ENCODE measurements at places on chromosomes 2 and 18.

GRCh38 chr2:120887320-120887697 lies 151.6 kb downstream of the GLI2 start:
- H3K36me3 ChIP-seq, result no peaks in the 10 kb centered on the region
- no peak overlapping the region for H3K4me3 ChIP-seq
- no peak overlapping the region for H3K27ac ChIP-seq
- DNase-seq, result peak; percentile 43

DNA sequence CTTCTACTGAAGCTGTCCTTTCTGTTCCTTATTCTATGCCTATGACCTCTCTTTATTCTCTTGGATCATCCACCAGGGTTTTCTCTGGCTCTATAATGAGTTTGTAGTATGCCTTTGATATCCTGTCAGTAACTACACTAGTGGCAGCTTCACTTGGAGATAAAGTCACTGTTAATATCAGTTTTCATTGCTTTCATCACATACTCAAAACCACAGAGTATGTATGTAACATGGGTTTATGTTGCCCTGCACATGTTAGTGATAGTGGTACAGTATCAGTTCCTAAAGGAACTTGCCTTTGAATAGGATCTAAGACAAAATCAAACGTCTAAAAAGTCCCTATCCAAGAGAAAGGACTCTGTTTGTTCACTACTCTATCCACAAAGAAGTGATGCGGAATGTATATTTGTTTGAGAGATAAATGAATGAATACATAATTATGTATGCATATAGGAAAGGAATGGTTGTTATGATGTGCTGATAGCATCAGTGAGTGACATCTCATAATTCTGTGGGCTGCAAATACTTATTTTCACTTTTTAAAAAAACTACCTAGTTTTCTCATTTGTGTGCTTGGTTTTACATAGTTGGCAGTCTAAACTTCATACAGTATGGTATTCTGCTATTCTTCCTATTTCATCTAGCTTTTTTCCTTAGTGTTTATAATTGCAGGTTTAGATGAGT lies 45.1 kb downstream of the TET3 start:
- peaks cover 10% of the 10 kb centered on the region for H3K4me1 ChIP-seq
- no peak overlapping the region for H3K27ac ChIP-seq
- H3K4me3 ChIP-seq, result no peak overlapping the region
- no peaks in the 10 kb centered on the region for H3K36me3 ChIP-seq

DNA sequence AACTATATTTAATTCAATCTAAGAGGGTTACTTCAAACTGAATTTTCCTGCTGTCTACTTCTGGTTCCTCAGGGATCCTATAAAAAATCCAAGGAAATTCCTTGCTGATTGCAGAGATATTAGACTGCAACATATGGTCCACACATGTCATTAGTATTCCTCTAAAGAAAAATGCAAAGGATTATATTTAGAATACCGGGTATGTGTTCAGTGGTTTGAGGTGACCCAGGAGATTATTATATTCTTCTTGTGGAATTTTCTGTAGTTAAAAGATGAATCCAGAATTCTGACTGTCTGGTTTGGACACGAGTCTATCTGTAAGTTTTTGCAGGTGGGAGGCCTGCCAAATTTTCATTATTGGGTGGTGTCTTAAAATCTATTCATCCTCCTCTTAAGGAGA lies 18.2 kb downstream of the HOXD1 start:
- DNase-seq, result peak; percentile 23
- H3K36me3 ChIP-seq, result no peaks in the 10 kb centered on the region
- H3K27ac ChIP-seq, result no peak overlapping the region
- no peaks in the 10 kb centered on the region for H3K27me3 ChIP-seq

- no peaks in the 10 kb centered on the region for H3K4me1 ChIP-seq
- no peaks in the 10 kb centered on the region for H3K36me3 ChIP-seq
- H3K27me3 ChIP-seq, result no peaks in the 10 kb centered on the region
- H3K4me3 ChIP-seq, result no peak overlapping the region
- no peak for DNase-seq
Observed at GRCh38 chr2:225797394-225797793, 397.9 kb downstream of the NYAP2 start.

DNA sequence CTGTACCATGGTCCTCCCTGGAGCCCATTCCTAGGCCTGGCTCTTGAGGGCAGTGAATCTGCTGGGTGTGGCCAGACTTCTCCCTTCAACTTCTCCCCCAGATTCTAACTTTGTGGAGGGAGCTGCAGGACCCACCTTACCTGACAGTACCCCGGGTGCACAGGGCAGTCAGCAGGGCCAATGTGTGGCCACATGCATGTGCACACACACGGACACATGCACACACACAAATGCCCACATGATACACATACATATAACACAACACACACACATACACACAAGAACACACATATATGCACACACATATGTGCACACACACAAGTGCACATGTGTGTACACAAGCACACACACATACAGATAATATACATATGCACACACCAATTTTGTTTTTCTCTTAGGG lies 300.0 kb upstream of the HS6ST1 start:
- H3K36me3 ChIP-seq, result no peaks in the 10 kb centered on the region
- H3K4me1 ChIP-seq, result peaks cover 4% of the 10 kb centered on the region
- no peaks in the 10 kb centered on the region for H3K27me3 ChIP-seq

- H3K27ac ChIP-seq, result no peak overlapping the region
- H3K4me1 ChIP-seq, result no peaks in the 10 kb centered on the region
- H3K36me3 ChIP-seq, result peaks cover 71% of the 10 kb centered on the region
- no peak for DNase-seq
- H3K4me3 ChIP-seq, result no peak overlapping the region
Observed at GRCh38 chr2:149573760-149574159, 13.8 kb downstream of the MMADHC start.

GRCh38 chr2:41320491-41320890 lies 727.3 kb upstream of the PKDCC start:
- DNase-seq, result no peak
- no peaks in the 10 kb centered on the region for H3K36me3 ChIP-seq
- no peak overlapping the region for H3K4me3 ChIP-seq
- no peak overlapping the region for H3K27ac ChIP-seq

GRCh38 chr2:33104052-33104623 lies 157.4 kb downstream of the LTBP1 start:
- H3K36me3 ChIP-seq, result no peaks in the 10 kb centered on the region
- peak overlapping the region; percentile 7 for H3K27ac ChIP-seq
- H3K4me3 ChIP-seq, result no peak overlapping the region
- no peaks in the 10 kb centered on the region for H3K27me3 ChIP-seq
- H3K4me1 ChIP-seq, result peaks cover 30% of the 10 kb centered on the region
- DNase-seq, result peak; percentile 44

- peak; percentile 17 for DNase-seq
- no peaks in the 10 kb centered on the region for H3K27me3 ChIP-seq
- no peak overlapping the region for H3K27ac ChIP-seq
- no peak overlapping the region for H3K4me3 ChIP-seq
- no peaks in the 10 kb centered on the region for H3K36me3 ChIP-seq
Observed at GRCh38 chr2:227079726-227080125, 84.3 kb downstream of the COL4A4 start.

GRCh38 chr2:174511580-174512260 lies 24.9 kb upstream of the GPR155 start:
- no peak for DNase-seq
- H3K27me3 ChIP-seq, result no peaks in the 10 kb centered on the region
- no peak overlapping the region for H3K4me3 ChIP-seq
- no peaks in the 10 kb centered on the region for H3K36me3 ChIP-seq
- H3K27ac ChIP-seq, result no peak overlapping the region

- H3K27ac ChIP-seq, result no peak within 1 kb of the TSS
- peak within 1 kb of the TSS; percentile 59 for H3K4me3 ChIP-seq
- H3K36me3 ChIP-seq, result no peaks in the 10 kb centered on the region
- H3K27me3 ChIP-seq, result peaks cover 12% of the 10 kb centered on the region
- H3K4me1 ChIP-seq, result peaks cover 43% of the 10 kb centered on the region
Observed at GRCh38 chr2:71453404-71454220, at the start of gene DYSF. TSS of gene DYSF (plus strand) at chr2:71453561.

- no peak for DNase-seq
- no peak overlapping the region for H3K27ac ChIP-seq
- H3K4me3 ChIP-seq, result no peak overlapping the region
- H3K36me3 ChIP-seq, result no peaks in the 10 kb centered on the region
Observed at GRCh38 chr2:128449226-128450061, 130.8 kb upstream of the HS6ST1 start.

- no peaks in the 10 kb centered on the region for H3K27me3 ChIP-seq
- DNase-seq, result no peak
- H3K4me1 ChIP-seq, result no peaks in the 10 kb centered on the region
- H3K27ac ChIP-seq, result no peak overlapping the region
- no peak overlapping the region for H3K4me3 ChIP-seq
- no peaks in the 10 kb centered on the region for H3K36me3 ChIP-seq
Observed at GRCh38 chr2:85184231-85184630, 51.0 kb downstream of the TCF7L1 start.

- no peak overlapping the region for H3K27ac ChIP-seq
- no peaks in the 10 kb centered on the region for H3K36me3 ChIP-seq
- no peak for DNase-seq
- no peak overlapping the region for H3K4me3 ChIP-seq
- no peaks in the 10 kb centered on the region for H3K4me1 ChIP-seq
- peaks cover 15% of the 10 kb centered on the region for H3K27me3 ChIP-seq
Observed at GRCh38 chr2:121085801-121086200, 199.2 kb downstream of the TFCP2L1 start.

DNA sequence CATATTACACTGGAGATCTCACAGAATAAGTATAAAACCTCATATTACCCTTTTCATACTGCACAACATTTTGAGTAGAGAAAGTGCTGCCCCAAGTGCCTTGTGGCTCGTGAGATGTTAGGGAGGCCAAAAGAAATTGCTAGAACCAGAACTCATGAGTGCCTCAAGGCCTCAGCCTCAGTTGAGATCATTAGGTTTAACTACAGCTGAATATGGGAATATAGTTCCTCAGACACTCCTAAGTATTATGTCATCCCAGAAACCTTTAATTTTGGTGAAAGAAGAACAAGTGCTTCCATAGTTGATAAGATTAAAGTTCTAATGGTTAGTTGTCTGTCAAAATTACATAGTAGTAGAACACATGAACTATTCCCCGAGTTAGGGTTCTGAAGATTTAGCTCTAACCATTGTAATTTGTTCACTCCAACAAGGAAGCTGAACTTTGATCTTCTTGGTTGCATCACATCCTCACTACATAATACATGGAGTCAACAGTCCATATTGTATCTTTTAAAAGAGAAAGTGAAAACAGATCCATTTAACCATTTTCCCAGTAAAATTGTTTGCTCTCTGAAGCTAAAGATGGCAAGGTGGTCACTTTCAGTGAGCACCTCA lies 9.6 kb upstream of the AQP4 start:
- H3K27me3 ChIP-seq, result no peaks in the 10 kb centered on the region
- H3K36me3 ChIP-seq, result no peaks in the 10 kb centered on the region
- no peak for DNase-seq
- H3K27ac ChIP-seq, result no peak overlapping the region

DNA sequence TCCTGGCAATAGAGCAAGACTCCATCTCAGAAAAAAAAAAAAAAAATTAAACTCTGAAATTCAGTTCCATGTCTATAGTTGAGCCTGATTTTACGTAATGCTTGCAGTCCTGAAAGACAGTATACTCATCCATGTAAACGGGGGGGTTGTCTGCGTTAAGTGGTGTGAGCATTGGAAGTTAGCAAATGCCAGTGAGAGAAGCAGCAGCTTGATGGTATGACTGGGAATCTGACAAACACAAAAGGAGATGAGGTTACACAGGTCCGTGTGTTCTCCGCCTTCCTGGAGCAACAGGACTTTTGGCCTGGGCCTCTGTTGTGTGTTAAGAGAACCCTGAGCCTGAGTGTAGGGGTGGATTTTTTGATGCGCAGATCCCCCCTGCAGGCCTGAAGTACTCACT lies 82.9 kb downstream of the PRKCE start:
- no peak overlapping the region for H3K27ac ChIP-seq
- H3K4me1 ChIP-seq, result no peaks in the 10 kb centered on the region
- H3K4me3 ChIP-seq, result no peak overlapping the region
- H3K36me3 ChIP-seq, result no peaks in the 10 kb centered on the region
- H3K27me3 ChIP-seq, result no peaks in the 10 kb centered on the region
- DNase-seq, result no peak

DNA sequence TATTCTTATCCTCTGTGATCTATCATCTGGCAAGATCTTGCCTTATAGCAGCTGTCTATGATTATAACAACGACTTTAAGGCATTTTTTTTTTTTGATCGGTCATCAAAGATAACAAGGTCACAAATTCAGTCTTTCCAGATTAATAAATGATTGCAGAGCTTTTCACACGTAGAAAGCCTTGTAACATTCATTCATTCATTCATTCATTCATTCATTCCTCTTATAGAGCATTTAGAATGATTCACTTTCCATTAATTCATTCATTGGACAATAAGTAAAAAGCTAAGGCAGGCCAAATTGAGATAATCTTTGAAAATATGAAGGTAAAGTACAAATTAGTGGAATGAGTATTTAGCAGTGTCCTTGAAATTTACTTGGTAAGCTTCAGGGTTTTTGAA lies 223.7 kb downstream of the NUP35 start:
- no peak for DNase-seq
- H3K27ac ChIP-seq, result no peak overlapping the region
- H3K36me3 ChIP-seq, result no peaks in the 10 kb centered on the region
- H3K27me3 ChIP-seq, result no peaks in the 10 kb centered on the region
- H3K4me1 ChIP-seq, result no peaks in the 10 kb centered on the region

- no peaks in the 10 kb centered on the region for H3K27me3 ChIP-seq
- H3K4me3 ChIP-seq, result no peak overlapping the region
- H3K27ac ChIP-seq, result no peak overlapping the region
- H3K36me3 ChIP-seq, result peaks cover 3% of the 10 kb centered on the region
Observed at GRCh38 chr2:69816923-69817542, 12.4 kb upstream of the GMCL1 start.

GRCh38 chr18:6901286-6901926 lies 171.9 kb downstream of the ARHGAP28 start:
- H3K36me3 ChIP-seq, result no peaks in the 10 kb centered on the region
- no peak for DNase-seq
- H3K27me3 ChIP-seq, result no peaks in the 10 kb centered on the region
